Stimulated activated CD4-positive, alpha-beta T cell treated with anti-CD3 and anti-CD28 coated beads, Interleukin-12 subunit alpha, Interleukin-12 subunit beta, amount 100 ng/mL, for 24 hours (primary cell): ENCODE measurements at places on chromosomes 1 and 21.

DNA sequence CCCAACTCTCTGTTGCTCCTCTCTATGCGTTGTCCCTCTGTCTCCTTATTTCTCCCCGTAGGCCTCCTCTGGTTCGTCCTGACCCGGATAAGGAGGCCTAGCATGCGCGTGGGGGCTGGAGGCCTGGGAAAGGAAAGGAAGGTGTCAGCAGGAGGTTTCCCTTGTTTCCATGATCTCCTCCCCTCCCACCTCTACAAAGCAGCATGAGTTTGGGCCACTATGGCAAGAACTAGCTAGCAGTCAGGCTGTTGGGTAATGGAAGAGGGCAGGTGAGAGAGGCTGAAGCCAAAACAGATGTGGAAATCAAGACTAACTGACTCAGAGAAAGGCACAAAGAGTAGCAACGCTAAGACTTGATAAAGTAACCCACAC, 687 bp upstream of the SEMA6C start:
- no peak for DNase-seq

DNA sequence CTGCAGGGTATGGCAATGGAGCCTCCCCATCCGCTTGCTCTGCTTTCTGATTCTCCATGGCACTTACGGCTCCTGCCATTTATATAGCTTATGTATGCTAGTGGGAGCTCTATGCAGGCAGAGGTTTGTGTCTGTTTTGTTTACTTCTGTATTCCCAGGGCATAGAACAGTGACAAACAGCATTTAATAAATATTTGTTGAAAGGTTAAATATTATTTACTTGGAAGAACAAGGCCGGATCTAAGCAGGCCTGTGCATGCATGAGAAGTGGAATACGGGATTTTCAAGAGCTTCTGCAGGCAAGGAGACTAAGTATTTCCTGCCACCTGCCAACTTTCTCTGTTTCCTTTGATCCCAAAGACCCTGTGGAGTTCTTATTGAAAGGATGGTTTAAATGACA, 90.7 kb downstream of the XCL2 start:
- no peak for DNase-seq

DNA sequence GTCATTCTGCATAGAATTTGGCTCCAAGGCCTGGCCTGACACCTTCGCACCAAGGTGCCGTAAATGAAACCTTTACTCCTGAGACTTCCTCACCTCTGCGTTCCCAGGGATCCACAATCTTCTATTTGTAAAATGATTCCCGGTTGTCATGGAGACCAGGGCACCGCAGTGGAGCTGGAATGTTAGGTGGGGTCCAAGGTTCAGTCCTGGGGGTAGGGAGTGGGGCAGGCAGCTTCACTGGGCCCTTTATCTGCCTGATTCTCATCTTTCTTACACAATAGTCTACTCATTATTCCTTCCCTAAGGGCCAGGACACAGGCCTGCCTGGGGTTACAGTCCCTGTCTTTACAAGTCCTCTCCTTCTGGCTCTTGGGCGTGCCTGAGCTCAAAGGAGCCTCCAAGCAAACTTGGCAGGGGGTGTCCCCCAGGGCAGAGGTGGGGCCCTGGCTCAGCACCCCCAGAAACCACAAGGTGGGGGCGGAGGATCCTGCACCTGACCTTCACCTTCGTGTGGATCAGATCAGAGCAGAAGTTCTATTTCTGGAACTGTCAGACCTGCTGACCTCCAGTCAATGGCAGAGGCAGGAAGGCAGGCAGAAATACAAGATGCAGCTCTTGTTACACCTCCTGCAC, 51.1 kb downstream of the RIPK4 start:
- DNase-seq: no peak

- DNase-seq: no peak
These were observed 10.4 kb downstream of the BATF3 start for GRCh38 chr1:212689196-212689725.

DNA sequence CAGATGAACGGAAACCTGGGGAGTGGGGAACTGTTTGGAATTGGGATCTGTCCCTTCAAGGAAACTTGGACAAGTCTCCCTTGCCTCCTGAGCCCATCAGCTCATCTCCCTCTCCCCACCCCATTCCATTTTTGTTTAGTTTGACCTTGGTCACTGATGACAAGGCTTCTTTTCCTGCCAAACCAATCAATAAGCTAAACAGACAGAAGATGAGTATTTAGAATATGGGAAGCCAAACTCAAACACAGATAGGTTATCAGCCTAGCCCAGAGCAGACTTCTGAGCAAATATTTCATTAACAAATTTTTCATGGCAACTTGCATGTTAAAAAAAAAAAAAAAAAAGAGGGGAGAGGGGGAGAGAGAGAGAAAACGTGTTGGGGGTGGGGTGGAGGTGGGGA, 337.2 kb upstream of the PROX1 start:
- no peak for DNase-seq

- DNase-seq: no peak
These were observed 200.9 kb upstream of the IVNS1ABP start for GRCh38 chr1:185517808-185518419.

DNA sequence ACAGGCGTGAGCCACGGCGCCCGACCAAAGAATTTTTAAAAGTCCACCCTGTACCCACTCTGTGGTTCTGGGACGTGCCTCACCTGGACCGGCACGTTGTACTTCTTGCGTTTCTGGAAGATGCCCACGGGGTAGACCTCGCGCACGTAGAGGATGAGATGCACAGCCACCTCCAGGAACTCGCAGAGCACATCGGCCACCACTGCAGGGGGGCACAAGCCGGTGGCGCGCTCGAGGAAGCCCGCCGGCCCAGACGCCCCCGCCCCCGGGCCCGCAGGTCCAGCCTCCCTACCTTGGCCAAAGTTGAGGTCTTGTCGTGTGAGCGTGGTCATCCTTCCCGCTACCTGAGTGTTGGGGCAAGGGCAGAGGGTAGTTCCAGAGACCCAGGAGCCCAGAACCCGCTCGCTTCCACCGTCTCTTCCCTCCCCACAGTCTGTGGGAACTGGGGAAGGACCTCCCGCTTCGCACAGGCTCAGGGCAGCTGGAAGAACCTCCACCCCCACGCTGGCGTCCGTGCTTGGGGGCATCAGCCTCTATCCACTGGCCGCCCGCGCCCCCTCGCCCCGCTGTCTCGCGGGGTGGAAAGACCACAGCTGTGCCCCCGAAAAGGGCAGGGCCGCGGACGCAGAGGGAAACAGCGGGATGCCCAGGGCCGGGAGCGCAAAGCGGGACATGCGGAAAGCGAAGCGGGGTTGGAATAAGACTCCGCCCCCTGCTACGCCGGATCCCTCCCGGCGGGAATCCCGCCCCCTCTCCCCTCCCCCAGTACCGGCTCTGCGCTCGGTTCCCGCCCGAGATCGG, 478 bp downstream of the MAD2L2 start:
- no peak for DNase-seq

GRCh38 chr1:24828887-24829192, 83.6 kb downstream of the CLIC4 start:
- no peak for DNase-seq

DNA sequence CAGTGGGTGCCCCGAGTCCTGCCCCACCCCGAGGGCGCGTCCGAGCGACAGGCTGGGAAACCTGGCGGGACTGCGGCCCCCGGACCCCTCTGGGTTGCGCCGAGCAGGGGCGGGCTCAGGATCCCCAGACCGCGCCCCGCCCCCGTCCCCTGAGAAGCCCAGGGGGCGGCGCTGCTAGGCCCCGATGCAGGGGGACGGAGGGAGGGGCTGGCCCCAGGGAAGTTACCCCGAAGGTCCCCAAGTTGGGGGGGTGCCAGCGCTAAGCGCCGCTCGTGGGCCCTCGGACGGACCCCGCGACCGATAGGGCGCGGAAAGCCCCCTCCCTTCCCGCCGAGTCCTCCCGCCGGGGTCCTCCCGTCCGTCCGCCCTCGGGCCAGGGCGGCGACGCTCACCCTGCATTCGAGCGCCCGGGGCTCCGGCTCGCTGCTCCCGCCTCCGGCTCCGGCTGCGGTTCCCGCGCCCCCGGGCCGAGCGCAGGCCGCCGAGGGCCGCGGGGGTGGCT, 414 bp downstream of the GPR153 start:
- DNase-seq: no peak

GRCh38 chr1:14733048-14733778, 134.7 kb downstream of the KAZN start:
- DNase-seq: no peak

GRCh38 chr1:2468041-2468472, 8.0 kb upstream of the PLCH2 start:
- no peak for DNase-seq

DNA sequence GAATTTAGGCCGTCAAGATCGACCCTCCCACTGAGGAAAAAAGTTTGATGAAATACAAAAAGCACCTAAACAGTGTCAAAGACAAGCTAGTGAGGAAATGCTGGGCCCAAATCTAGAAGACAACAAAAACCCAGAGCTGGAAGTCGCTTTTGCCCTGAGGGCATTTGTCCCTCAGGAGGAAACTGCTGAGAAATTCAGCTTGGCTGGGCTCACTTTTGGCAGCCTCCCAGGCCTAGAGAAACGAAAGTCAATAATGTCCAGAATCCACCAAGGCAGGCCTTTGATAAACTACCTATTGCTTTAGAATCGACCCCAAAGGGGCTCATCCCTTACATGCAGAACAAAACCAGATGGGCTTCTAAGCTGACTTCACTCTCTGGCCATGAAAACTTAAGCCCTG, 38.9 kb downstream of the SYT2 start:
- no peak for DNase-seq

DNA sequence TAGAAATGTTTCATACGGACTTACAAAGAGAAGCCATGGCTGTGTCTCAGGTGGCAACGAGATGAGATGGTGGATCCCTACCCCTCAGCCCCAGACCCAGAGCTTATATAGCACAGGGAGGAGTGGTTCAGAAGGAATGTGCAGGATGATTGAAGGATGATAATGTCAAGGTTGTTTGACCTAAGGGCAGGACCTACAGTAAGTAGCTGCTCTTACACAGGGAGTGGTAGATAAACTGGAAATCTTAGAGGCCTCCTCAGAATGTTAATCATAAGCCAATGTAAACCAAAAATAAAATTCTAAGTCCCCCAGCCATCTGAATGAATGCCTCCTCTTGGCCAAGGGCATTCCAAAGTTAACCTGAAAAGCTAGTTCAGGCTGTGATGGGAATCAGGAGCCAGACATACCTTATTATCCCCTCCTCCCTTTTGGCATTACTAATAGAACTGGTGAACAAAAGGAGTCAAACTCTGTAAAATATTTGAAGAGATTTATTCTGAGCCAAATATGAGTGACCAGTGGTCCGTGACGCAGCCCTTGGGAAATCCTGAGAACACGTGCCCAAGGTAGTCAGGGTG, 45.8 kb upstream of the PDE9A start:
- DNase-seq: no peak

DNA sequence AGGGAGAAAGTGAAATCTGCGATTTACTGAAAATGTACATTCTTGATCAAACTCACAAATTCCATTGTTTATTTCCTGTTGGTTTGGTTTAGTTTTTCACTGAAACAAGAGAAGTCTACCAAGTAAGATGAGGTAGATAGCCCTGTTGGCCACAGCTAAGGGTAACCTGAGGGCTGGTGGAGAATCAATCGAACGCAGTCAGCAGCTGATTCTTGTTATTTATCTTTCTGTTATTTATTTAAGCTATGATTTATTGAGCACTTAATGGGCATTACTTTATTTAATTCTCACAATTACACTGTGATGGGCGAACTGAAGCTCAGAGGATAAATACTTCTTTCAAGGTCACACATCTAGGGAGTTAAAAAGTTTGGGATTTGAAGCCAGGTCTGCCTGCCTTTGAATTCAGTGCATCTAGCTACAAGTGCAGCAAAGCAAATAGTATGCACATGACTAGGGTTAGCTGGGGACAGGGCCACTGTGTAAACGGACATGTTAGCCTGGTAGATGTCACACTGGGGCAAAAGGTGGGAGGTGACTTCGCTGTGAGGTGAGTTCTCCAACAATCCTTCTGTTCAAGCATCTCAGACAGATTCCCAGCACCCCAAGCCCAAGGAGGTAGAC, 106.5 kb upstream of the GADD45A start:
- DNase-seq: no peak

GRCh38 chr1:232477728-232478127, 152.2 kb downstream of the SIPA1L2 start:
- no peak for DNase-seq

- no peak for DNase-seq
These were observed 1093.1 kb downstream of the MRPL39 start for GRCh38 chr21:24514081-24514733.
